Hypothalamus (tissue), 51 donors: ENCODE measurements at places on chromosomes 4 and X.

GRCh38 chr4:10697086-10697485 is 12.5 kb upstream of the CLNK start:
- no peak for DNase-seq

- DNase-seq: no peak
Observed at GRCh38 chrX:105646592-105647372, 175.6 kb upstream of the NRK start.

GRCh38 chr4:27084685-27085361 is 224.2 kb downstream of the STIM2 start:
- peak; percentile 45 for DNase-seq

- no peak for DNase-seq
Observed at GRCh38 chr4:159390648-159391047, 287.8 kb downstream of the RAPGEF2 start.

- no peak for DNase-seq
Observed at GRCh38 chrX:68462197-68462596, 28.9 kb upstream of the OPHN1 start.

DNA sequence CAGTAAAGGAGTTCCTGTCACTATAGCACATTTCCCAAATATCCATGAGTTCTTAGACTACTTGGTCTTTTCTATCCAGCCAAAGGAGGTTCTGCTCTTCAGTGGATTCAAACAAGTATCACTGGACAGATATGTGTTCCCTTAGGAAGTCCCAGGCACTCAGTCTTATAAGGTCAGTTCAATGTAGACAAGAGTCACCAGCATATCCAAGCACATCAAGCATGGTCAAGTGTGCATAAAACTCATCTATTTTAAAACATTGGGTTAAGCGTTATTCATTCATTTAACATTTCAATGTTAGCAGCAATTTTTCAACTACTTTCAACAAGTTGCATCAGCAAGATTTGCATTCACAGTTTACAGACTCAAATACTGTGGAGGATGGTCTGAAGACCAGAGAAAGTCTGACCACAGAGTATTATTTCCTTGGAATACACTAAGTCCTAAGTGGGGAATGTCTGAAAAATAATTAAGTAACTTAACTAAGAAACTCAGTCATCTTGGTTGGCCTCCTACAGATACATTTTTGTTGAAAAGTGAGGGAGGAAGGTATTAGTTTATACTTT is 630.5 kb upstream of the IGFBP7 start:
- DNase-seq: no peak

- DNase-seq: no peak
Observed at GRCh38 chr4:154602404-154603020, 9.9 kb downstream of the FGG start.

DNA sequence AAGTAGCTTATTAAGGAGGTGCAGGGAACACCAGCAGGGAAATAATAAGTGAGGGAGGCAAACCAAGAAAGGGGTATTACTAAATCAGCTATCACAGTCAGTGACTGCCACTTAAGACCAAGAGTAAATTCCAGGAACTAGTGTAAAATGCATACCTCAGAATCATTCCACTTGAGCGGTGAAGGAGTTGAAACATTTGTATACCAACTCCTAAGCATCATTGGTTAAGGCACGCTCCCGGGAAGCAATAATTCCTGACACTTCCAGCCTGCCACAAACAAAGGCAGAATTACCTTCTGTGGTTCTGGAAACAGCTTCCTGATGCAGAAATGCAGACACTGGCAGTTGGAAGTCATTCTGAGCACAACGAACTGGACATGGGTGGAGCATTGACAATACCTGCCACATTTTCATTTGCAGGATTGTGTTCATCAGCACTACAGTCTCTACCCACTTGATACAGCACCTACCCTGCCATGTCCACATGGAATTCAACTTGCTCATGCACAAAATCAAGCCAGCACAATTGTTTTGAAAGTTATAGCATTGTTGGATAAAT is 82.1 kb downstream of the PPP1R2C start:
- no peak for DNase-seq

DNA sequence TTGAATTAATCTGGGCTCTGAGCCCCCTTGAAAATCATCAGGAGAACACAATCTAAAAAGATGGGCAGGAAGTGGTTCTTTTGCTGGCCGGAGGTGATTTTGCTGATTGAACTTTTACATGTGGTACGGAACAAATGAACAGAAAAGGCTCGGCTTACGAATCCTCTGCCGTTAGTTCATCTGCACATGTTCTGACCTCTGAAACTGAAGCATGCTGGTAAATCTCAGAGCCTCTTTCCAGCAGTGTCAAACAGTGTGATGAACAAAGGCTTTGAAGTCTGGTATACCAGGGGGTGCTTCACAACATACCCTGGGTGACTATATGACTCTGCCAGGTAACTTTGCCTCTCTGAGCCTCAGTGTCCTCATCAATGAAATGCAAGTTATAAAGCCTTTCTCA is 194.2 kb upstream of the C1QTNF7 start:
- DNase-seq: no peak

DNA sequence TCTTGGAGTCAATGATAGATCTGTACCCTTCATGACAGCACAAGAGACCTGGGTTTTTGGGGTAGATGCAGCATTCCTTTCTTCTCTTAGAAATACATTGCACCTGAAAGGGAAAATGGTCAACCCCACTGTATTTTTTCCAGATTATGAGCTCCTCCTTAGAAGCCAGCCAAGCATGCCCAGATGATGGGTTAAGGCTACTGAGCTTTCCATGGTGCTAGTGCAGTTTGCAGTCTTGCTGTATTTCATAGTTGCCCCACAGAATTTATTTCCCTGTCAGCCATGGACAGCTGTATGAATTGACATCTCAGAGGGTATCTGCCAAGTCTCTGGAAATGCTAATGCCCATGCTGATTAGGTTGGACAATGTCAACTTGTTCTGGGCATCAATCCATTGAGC is 73.7 kb upstream of the H2AZ1 start:
- no peak for DNase-seq

- no peak for DNase-seq
Observed at GRCh38 chr4:103046416-103047290, 27.1 kb upstream of the SLC9B1 start.

- no peak for DNase-seq
Observed at GRCh38 chr4:118981171-118981838, 92.7 kb downstream of the SYNPO2 start.

DNA sequence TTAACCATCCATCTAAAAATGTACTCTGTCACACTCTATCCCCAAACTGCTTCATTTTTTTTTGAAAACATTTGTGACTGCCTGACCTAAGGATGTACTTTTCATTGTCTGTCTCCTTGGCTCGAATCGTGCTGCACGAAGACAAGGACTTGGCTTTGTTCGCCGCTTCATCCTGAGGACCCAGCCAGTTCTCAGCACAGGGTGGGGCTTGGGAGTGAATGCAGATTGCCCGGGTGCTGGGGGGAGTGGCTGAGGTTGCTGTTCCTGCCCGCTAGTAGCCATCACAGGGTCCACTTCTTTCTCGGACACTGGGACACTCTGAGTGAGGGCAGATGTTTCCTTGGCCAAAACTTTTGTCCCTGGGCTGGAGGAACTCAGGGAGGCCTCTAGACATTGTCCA is 70.1 kb upstream of the CLCN4 start:
- DNase-seq: no peak

GRCh38 chr4:79227860-79228259 is 98.0 kb downstream of the NAA11 start:
- no peak for DNase-seq

GRCh38 chr4:81314196-81314896 is 99.3 kb upstream of the PRKG2 start:
- no peak for DNase-seq

- no peak for DNase-seq
Observed at GRCh38 chrX:147876849-147877646, 34.7 kb upstream of the FMR1 start.

GRCh38 chr4:142367418-142368180 is 478.5 kb downstream of the INPP4B start:
- no peak for DNase-seq

DNA sequence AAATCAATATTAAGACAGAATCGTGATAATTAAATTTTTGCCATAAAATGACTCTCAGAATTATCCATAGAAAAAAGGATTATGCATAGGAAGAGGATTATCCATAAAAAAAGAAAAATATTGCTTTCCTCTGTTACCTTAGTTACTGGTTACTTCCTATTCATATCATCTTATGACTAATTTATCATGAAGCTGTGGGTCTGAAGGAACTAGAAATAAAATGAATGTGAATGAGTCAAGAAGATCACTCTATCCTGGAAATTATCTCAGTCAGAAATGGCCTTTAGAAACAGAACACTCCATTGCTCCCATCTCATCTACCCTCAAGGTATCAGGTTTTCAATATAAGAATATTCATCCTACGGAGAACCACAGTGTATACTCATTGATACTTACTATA is 19.4 kb downstream of the RPS6KA6 start:
- DNase-seq: no peak

DNA sequence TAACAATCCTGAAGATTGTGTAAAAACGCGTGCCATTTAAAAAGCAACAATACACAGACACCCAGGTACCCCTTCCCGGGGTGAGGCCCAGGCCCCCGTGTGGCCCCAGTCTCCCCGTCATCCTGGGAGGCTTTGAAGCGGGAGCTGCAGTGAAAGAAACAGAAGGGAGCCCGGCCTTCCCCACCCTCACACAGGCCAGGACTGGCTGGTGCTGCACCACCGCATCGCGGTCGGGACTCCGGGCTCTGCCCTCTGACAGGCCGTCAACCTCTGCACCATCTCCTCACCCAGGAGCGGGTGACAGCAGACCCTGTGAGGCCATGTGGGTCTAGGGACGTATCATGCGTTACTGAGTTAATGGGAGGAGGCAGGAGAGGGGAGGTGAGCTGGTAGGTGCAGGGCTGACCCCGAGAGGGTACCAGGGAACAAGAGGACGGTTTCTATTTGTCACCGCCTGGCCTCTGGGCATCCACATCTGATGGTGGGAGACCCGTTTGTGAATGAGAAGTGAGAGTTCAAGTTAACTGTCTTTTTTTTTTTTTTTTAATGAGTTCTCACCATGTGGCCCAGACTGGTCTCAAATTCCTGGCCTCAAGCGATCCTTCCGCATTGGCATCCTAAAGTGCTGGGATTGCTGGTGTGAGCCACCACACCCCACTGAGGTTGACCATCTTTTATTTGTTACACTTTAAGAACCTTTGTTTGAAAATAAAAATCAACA is 27.3 kb downstream of the PIGG start:
- no peak for DNase-seq

DNA sequence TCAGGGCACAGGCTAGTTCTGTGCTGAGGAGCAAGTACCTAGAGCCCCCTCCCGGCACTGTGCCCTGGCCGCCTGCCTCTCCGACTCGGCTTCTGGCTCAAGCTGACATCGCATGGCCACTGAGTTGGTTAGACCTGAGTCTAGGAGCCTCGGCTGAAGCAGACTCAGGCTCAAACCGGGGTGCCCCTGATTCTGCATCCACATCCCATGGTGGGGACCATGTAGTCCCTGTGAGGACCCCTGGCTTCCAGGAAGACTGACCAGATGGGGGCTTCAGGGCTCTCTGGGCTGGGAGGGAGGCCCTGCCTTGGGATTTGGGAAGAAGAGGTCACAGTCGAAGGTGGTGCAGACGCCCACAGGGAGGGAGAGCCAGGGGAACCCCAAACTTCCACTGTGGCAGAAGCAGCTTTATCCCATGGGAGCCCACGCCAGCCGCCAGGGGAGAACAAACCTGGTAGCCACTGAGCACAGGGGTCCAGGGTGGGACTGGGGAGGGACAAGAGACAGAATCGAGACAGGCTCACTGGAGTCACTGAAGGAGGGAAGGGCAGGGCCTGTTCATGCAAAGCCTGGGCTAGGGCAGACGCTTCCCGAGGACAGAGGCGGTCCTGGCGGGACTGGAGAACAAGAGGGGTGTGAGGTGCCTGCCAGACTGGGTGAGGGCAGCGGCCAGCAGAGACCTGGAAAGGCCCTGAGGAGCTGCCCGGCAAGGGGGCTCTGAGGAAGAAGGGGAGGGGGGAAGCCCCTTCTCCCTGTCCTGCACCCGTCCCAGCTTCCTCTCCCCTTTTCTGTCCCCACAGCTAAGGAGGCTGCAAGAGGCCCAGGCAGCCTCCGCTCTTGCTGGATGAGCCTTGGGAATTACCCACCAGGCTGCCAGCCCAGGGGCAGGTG is 1.1 kb downstream of the PDE6B start:
- DNase-seq: no peak

DNA sequence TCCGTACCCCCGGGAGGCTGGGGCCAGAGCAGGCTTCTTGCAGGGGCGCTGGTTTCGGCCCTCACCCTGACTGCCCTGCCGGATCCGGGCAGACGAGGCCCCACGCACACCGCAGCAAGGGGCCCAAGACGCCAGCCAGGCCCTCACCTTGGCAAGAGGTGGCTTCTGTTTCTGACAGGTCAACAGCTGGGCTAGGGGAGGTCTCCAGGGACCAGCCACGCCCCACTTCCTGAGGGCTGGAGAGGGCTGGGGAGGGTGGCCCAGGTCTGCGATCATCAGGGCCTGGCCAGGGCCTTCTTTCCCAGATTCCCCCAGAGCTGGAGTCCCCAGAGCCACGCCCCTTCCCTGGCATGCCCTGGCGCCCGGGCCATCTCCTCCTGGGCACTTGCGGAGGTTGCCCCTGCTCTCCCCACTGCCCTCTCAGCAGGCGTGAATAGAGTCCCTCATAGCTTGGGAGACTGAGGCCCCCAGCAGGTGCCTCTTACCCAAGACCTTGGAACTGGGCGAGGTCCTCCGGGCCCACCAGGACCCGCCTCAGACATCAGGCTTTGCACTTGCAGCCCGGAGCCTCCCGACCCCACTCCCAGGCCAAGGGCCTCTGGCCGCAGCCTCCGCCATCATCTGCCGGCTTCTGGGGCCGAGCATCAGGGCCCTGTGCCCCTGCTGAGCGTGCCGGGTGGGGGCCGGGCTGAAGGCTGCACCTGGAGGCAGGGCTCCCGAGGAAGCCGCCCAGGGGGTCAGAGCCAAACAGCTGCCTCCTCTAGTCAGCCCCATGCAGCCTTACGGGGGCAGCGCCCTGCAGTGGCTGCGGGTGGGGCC is 6.3 kb upstream of the FGFR3 start:
- no peak for DNase-seq

- no peak for DNase-seq
Observed at GRCh38 chr4:73417973-73418372, 13.9 kb downstream of the ALB start.

DNA sequence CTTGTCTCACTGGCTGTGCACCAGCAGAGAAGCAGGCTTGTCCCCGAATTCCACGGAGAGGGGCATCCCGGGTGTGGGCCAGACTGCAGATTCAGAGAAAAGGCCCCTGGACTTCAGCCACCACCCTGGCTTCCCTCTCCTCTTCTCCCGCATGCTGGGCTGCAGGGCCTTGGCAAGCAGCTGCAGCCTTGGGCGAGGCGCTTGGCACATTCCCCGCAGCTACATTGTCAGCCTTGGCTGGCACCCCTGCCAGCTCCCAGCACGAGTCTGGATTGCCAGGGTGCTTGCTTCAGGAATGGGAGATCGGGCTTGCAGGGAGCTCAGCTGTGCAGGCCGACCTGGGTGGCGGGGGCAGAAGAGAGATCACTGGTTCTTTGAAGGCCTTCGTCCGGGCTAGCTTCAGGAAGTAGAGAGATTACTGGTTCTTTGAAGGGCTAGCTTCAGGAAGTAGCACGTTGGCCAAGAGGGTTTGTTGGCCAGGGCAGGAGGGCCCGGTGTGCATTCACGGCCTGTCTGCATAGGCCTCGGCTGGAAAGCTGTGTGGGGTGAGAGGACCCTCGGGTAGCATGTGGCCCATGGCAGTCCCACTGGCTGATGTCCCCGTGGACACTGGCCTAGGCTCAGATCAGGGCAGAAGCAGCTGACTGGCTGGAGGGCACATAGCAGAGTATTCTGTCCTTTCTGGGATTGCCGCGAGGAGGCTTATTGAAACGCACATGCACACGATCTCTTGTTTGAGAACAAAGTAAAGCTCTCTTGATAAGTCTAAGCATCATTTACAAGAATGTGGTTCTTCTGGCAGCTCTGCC is 2.7 kb downstream of the ABCD1 start:
- DNase-seq: peak; percentile 57
